ENCODE measurements at places on chromosomes 5 and 9.
A peak's percentile ranks its signal among the peaks of the same experiment; 100 is the strongest.

- DNase-seq, result no peak
Measured at GRCh38 chr5:124317451-124317850, 429.0 kb downstream of the ZNF608 start.

- DNase-seq, result no peak
Measured at GRCh38 chr5:3020426-3020825, 268.9 kb upstream of the IRX2 start.

- no peak for DNase-seq
Measured at GRCh38 chr9:76216161-76216649, 178.0 kb downstream of the RFK start.

DNA sequence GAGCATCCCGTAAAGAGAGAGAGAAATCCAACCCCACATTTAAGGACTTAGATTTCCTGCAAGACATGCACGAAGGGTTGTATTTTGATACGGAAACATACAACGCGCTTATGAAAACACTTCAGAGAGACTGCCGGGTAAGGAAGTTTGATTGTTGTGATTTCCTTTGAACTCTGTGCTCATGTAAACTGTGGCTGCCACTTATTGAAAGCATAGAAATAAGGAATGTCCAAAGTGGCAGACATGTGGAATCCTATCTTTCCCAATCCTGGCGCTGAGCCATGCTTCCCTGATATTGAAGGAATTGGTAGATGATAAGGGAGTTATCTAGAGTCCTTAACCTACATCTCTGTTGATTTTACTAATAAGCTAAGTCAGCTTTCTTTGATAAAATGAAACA is 119.4 kb downstream of the PRKACG start:
- no peak for DNase-seq

- DNase-seq, result no peak
Measured at GRCh38 chr5:178587763-178588611, 2.2 kb downstream of the COL23A1 start.

DNA sequence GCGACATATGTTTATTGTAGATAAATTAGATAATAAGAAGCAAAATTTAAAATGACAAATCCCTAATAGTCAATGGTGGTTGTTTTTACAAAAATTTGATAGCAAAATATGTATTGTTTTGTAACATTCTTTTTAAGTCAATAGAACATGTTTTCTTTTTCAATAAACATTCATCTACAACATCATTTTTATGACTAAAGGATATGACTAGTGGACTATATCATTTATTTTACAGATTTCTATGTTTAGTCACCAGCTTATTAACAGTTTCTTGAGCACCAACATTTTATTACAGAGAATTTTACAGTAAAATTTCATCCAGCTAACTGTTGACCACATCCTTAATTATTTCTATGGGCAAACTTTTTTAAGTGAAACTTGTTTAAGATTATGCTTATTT is 114.7 kb upstream of the IL7R start:
- DNase-seq, result no peak

DNA sequence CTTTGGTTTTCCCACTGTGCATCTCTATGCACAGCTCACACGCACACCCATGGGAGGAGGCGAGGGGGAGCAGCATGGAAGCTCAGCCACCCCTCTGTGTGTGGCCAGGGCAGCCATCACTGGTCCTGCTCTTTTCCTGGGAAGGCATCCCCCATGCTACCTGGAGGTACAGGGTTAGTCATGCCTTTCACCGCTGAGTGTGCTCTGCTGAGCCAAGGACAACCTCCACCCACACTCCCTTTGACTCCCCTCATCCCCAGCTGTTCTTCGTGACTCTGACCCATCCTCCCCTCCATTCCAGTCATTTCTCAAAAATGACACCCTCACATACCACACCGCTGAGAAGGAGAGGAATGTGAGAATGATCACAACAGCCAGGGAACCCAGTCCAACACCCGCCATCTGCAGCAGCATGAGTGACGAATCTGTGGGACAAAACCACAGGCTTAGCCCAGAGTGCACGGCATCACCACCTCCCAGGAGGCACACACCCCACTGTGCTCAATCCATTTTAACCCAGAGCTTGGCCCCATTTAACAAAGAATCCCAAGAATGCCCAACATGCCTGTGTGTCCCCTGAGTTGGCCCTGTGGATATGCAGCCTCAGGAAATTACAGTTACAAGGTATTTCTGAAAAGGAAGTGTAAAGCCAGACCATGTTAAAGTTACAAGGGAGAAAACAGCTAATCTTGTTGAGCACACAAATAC is 133.4 kb downstream of the SUSD1 start:
- no peak for DNase-seq

- no peak for DNase-seq
Measured at GRCh38 chr5:149358294-149358651, 427 bp downstream of the PCYOX1L start.

DNA sequence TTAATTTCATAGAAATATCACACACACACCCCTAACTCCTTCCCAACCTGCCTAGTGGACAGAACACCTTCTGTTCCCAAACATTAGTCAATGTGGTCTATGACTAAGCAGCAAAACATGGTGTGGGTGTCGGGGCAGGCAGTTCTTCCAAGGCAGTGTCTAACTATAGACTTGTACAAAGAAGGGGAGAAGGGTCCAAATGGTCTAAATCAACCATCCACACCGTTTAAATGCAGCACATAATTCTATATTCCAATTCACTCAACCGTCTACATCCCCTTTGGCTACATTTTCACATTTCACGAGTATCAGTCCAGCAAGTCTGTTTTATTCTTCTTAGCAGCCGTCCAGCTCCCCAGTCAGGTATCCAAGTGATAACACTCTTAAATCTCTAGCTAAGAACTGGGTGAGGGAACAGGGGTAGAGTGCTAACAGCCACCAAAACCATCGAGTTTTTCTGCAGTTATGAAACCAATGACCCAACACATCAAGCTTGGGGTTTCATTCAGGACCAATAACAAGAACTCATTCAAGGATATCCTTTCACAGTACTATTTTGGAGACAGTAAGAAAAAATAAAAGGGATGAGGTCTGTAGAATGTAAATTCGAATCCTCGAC is 3.3 kb downstream of the ZNF608 start:
- DNase-seq, result no peak

DNA sequence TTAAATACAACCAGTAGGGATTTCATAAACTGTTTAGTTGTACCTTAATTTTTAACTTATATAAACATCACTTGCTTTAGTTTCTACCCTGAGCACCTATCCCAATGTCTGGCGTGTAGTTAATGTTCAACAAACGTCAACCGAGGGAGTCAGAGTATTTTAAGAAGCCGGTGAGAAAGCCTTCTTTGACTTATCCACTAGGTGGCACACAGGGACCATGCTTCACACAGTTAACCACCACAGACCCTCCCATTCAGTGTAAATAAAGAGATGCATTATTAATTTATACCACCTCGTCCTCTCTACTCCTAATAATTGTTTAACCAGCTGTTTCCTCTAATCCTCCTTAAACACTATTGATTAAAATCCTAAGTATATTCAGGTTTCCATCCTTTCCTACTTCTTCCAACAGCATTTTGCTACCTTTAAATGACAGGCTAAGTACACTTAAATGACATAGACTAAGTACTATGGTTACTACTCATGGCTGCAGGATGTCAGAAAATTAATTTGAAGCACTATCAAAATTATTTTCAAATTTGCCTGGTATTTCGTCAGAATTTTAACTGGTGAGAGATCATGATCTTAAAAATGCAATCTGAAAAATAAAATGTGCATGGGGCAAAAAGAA is 2.3 kb downstream of the HAPLN1 start:
- DNase-seq, result peak; percentile 74

GRCh38 chr9:78074385-78075291 is 43.0 kb upstream of the GNAQ start:
- DNase-seq, result no peak

DNA sequence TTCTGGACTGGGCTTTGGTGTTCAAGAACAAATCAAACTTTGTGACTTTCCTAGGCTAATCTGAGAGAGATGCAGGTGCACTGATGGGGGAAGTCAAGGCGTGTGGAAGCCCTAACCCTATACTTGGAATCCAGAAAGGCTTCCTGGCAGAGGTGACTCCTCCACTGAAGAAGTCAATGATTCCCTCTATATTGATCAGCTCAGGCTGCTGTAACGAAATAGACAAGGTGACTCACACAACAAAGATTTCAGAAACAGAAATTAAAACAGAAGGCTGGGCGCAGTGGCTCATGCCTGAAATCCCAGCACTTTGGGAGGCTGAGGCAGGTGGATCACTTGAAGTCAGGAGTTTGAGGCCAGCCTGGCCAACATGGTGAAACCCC is 69.6 kb upstream of the GGTA1 start:
- no peak for DNase-seq

- DNase-seq, result no peak
Measured at GRCh38 chr9:10366171-10366779, 246.5 kb downstream of the PTPRD start.

- DNase-seq, result no peak
Measured at GRCh38 chr5:33114361-33114760, 326.4 kb upstream of the TARS1 start.

DNA sequence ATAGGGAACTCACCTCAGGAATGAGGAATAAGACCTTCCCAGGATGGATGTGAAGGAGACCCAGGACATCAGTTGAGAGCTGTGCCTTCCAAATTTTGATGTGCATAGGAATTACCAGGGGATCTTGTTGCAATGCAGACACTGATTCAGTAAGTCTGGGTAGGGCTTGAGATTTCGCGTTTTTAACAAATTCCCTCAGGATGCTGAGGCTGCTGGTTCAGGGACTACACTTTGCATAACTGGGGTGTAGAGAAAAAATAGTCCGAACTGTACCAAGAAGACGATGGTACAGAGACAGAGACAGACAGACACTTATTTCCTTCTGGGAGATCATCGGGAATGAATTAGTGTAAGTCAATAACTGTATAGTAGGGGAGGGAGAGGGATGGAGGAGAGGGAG is 82.3 kb upstream of the FREM1 start:
- DNase-seq, result no peak

DNA sequence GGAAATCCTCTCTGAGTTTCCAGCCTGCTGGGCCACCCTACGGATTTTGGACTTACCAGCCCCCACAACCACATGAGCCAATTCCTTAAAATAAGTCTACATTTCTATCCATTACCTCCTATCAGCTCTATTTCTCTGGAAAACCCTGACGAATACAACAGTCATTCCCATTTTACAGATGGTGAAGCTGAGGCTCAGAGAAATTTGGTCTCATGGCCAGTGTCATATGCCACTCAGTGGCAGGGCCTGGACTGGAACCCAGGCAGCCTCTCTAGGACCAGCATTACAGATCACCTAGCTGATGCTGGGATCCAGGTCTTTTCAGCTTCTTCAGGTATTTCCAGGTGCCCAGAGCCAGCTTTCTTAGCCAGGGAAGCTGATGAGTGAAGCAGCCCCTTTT is 45.0 kb upstream of the SH3PXD2B start:
- DNase-seq, result no peak

- no peak for DNase-seq
Measured at GRCh38 chr5:107601076-107601475, 69.7 kb downstream of the EFNA5 start.

DNA sequence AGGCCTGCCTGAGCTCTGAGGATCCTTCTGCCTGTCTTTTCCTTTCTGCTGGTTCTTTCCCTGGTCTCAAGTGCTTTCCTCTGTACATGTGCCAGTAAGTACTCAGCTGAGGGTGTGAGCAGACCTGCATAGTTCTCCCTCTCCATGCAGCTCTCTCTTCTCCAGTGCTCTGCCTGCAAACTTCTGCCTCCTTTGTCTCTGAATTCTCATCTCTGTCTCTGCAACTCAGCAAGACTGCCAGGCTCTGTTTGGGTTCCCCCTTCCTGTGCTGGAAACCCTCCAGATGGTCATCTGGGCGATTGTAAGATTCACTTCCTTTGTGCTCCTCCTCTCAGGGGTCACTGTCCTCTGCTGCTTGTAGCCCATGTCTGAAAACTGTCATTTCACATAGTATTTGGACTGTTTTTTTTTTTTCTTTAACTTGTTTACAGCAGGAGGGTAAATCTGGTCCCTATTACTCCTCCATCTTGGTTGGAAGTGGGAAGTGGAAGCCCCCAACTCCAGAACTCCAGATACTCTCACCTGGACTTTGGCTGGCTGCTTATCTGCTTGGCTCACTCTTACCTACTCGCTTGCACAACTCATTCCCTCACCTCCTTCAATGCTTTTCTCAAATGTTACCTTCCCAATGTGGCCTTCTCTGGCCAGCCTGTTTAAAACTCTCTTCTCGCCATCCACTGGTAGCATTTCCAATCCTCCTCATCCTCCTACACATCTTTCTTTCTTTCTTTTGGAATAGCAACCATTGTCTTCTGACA is 175.3 kb upstream of the TBC1D2 start:
- no peak for DNase-seq

GRCh38 chr9:109776391-109776790 is 3.6 kb upstream of the PALM2AKAP2 start:
- DNase-seq, result no peak

GRCh38 chr9:97740848-97741821 is 44.0 kb upstream of the XPA start:
- no peak for DNase-seq

DNA sequence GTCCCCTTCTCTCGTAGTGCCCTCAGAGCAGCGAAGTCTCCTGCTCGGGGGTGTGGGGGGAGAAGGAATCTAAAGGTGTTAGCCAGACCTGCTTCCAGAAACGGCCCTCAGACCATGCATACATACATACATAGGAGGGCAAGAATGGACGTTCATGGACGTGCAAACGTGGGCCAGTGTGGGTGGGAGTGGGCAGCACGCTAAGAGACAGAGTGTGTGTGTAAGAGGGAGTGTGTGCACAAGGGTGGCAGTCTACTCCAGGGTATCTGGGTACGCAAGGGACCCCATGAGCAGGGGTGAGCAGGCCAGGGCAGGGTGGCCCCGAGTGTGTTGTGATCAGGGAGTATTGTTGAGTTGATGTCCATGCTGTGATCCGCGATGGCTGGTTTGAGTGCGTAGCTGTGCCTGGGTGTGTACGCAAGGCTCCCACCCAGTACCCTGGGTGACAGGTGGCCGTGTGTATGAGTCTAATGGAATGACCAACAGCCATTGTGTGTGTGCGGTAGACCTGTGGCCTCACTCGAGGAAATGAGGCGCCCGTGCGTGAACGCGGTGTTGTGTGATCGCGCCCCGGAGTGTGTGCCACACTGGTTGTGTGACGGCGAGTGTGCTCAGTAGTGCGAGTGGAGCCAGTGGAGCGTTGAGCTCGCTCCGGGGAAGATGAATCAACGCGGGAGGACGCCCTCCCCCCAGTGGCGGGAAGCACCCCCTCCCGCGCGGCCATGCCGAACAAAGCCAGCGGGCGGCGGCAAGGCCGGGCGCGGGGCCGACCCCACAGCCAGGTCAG is 826 bp downstream of the GPRIN1 start:
- DNase-seq, result no peak

DNA sequence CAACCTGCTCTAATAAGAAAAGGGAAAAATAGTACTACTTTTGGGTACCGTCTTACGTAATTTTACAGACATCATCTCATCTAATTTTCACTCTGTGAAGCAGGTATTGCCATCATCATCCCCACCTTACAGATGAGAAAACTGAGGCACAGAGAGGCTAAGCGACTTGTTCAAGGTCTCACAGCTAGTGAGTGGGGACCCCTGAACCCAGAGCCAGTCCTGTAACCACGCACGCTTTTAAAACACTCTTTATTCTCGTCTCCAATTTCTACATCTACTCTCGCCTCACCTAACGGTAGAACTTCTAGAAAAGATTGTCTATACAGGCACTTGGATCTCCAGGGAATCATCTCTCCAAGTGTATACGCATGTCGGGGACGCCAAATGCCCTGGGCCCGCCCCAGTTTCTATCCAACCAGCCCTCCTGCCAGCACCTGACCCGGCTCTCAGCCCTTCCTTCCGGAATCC is 1.5 kb upstream of the TRAF1 start:
- no peak for DNase-seq
